EL (cell line): ENCODE measurements at places on chromosomes 3 and 15.

DNA sequence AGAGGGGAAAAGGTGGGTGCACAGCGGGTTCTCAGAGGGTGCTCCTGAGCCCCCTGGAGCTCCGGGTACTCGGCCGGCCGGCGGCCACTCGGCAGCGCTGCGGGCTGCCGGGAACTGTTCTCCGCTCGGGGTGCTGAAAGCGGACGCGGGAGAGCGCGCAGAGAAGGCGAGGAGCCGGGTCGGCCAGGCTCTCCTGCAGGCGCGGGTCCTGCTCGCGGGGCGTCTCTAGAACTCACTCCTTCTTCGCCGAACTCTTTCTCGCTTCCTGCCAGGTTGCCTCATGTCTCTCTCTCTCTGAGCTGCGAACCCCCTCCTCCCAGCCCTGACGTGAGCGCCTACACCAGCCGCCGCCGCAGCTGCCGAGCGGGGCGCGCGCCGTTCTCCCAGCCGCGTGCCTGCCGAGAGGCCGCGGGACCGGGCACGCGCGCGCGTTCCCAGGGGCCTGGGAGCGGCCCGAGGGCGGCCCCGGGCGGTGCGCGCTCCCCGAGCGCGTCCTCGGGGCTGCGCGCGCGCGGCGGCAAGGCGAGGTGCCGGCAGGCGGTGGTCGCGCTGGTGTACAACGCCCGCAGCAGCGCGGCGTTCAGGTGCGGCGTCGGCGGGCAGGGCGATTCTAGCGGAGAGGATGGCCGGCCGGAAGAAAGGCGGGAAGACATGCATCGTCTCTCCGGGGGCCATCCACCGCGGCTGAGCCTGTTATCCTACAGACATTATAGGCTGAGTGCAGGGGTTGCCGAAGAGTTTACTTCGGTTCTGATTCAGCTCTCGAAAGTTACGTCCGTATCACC lies at the start of gene PEX5L:
PEX5L (minus strand) TSS at position 267 of the 785 bp plus-strand sequence. CDS start 338 bp downstream, outside the sequence.
- DNase-seq = peak; percentile 38

DNA sequence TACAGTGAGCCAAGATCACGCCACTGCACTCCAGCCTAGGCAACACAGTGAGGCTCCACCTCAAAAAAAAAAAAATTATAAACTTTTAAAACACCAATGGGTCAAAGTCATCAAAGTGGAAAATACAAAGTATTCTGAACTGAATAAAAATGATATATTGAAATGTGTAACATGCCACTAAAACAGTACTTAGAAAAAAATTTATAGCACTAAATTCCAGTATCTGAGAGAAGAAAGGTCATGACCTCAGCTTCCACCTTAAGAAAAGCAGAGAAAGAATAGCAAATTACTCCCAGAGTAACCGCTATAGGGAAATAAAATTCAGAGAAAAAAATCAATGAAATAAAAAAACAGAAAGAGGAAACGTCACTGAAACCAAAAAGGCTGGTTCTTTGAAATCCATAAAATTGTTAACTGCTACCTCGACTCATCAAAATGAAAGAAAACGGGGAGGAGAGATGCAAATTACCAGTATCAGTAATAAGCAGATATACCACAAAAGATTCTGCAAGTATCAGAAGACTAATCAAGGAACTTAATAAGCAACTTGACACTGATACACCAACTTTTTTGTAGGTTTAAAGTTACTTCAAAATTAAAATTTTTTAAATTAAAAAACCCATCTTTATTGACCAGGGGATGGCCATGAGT lies 20.8 kb downstream of the ATP13A3 start:
- DNase-seq = no peak

- DNase-seq = no peak
These were observed 200.5 kb downstream of the AKAP13 start for GRCh38 chr15:85580879-85581278.

- peak; percentile 35 for DNase-seq
These were observed 17.4 kb upstream of the KCNMB2 start for GRCh38 chr3:178518660-178519396.

DNA sequence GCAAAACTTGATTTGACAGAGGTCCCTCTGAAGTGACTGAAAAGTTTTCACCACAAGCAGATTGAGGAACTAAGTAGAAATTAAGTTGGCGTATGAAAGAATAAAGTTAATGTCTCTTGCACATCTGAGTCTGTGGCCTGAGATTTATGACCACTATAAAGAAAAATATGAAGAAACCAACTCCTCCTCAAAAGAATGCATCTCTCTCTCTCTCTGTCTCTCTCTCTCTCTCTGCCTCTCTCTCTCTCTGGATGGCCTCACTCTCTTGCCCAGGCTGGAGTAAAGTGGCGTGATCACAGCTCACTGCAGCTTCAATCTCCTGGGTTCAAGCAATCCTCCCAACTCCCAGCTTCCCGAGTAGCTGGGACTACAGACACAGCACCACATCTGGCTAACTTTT lies 55.2 kb downstream of the RPL22L1 start:
- DNase-seq = no peak

GRCh38 chr3:190360228-190360627 lies 27.7 kb upstream of the CLDN16 start:
- no peak for DNase-seq
